SHP77 (cell line): ENCODE measurements at places on chromosomes 5 and 9.
A peak's percentile ranks its signal among the peaks of the same experiment; 100 is the strongest.

GRCh38 chr9:135736272-135736978 is 34.4 kb downstream of the KCNT1 start:
- no peak for DNase-seq

DNA sequence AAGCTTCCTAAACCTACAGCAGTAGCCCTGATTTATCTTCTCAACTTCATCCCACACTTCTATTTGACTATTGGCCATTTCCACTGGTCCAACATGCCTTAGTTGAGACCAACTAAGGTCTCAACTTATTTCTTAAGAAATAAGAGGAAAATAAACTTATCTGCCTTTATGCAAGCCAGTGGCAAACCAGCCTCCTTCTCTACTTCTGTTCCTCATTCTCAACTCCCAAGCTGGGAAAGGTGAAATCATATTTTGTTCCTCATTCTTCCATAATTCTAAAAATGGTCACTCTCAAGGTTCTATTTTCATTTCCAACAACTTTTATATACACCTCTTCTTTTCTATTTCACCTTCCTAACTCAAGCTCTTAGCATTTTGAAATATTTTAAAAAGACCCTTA is 149.6 kb upstream of the C9orf72 start:
- DNase-seq, result no peak

DNA sequence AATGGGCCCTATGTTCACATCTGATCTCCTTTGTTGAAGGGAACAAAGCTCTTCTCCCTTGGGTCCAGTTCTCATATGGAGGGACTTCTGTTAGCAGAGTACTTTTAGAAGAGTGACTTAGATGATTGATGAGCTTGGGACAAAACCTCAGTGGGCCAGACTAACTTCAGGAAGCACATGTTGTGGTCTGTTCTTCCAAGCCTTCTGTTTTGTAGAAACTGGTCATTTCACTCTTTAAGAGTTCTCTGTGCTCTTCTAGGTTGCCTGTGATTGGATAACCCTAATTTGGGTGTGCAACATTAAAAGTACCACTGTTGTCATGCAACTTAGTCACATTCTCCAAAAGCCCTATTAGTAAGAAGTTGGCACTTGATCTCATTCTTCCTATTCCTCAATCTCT is 183.5 kb upstream of the ACO1 start:
- DNase-seq, result no peak

DNA sequence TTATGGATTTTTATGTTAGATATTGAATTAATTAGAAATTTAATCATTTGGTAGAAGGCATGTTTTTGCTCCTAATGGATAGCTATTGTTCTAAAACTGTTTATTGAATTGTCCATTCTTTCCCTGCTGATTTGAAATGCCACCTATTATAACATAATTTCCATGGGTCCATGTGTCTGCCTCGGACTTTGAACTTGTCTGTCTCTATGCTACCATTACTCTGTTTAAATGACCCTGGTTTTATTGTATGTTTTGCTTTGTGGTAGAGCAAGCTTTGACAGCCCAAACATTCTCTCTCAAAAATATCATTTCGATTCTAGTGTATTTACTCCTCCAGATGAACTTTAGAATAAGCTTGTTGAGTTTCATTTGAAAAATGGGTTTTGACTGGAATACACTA is 120.6 kb downstream of the ARHGEF28 start:
- DNase-seq, result no peak

DNA sequence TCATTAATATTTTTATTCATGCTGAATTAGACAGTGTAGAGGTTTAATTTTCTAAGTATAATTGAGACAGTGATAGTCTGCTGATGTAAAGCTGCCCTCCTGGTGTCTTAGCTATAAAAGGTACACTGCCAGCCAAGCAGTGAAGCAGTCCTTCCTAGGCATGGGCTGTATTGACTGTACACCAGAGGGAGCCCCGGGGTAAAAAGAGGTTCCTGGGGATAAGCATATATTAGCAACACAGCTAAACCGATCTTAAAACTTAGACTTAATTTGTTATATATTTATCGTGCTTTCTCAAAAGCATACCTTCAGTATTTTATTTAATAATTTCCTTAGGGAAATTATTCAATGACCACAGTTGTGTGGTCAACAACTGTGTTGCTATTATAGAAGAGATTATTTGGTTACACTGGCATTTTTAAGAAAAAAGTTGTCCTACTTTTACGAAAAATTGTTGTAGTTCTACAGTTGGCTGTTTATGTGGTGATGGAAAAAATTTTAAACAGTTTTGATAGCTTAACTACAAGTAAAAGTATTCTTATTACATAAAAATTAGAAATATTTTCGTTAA is 68.8 kb downstream of the ELL2 start:
- DNase-seq, result peak; percentile 18

DNA sequence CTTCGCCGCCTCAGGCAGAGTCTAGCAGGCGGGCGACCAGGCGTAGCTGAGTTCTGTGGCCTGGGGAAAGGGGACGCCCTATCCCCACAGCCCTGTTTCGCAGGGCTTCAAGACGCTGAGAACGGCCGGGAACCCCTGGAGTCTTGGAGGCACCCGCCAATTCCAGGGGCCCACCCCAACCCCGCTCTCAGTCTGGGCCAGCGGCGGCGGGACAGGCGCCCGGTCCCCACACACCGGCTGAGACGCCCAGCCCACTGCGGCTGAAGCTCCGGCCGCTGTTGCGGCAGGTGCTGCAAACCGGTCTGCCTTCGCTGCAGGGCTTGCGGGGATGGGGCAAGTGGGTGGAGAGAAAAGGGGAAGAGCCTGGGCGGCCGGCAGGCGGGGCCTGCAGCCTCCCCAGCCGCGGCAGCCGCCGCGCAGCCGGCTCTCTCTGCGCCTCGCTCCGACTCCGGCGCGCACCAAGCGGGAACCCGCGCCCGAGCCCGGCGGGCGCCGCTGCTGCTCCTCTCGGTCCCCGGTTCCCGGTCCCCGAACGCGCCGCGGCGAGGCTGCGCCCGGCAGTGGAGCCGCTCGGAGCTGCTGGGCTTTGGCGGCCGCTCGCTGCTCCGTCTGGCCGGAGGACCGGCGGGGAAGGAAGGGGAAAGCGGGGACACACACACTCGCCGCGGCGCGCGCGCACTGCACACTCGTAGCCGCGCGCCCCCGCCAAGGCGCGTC is at the start of gene PIP5K1B:
TSS of gene PIP5K1B (plus strand) at position 427 of the 717 bp plus-strand sequence. CDS start 117,375 bp downstream, outside the sequence.
- peak; percentile 12 for DNase-seq

DNA sequence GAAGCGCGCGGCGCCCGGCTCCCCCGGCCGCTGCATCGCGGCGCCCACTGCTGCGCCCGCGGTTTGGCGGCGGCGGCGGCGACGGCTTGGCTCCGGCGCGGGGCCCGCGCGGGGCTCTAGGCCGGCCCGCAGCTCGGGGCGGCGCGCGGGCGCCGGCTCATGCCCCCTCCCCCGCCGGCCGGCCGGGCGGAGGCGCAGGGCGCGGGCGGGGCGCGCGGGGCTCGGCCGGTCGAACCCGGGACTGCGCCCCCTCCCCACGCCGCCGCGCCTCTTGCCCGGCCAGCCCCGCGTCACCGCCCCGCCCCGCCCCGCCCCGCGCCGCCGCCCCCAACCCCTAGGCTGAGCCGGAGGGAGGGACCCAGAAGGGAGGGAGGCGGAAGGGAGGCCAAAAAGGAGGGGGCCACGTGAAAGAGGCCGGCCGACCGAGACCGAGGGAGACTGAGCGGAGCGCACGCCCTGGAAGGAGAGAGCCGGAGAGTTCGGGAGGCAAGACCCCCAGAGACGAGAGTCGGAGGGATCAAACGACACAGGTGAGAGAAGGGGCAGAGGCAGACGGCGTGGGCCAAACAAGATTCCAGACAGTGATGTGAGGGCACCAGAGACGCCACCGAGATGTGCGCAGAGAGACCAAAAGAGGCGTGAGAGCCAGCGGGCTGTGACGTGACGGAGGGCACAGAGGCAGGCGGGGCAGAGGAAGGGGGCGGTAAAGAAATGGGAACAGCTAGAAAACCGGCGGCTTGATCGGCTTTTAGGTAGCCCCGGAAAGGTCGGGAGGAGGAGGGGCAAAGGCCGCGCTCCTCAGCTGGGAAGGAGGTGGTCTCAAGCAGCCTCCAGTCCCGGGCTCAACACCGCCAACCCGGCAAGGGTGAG is at the start of gene BARX1:
TSS of gene BARX1 (minus strand) at position 245 of the 870 bp plus-strand sequence. CDS start at position 36, 209 bp downstream.
- DNase-seq, result peak; percentile 33

- no peak for DNase-seq
These were observed 65.2 kb downstream of the IPO11 start for GRCh38 chr5:62477801-62478200.

DNA sequence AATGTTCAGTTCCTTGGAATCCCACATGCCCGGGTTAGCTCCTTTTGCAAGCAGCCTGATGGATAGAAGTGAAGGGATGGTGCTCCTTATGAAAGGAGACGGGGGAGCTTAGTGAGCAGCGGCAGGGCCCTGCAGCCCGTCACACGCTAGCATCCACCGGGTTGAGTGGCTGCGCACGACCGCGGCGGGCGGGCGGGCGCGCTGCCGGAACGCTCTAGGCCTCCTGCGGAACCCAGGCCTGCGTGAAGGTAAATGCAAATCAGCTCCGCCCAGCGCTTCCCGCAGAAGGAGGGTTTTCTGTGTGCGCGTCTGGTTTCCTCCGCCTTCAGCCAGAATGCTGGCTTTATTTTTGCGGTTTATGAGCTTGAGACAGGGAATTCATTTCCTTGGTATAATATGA is 19.8 kb downstream of the IL12B start:
- no peak for DNase-seq

GRCh38 chr5:97489010-97489840 is 306.2 kb upstream of the RIOK2 start:
- DNase-seq, result no peak

GRCh38 chr5:117945258-117945657 is 1043.1 kb downstream of the DTWD2 start:
- no peak for DNase-seq

DNA sequence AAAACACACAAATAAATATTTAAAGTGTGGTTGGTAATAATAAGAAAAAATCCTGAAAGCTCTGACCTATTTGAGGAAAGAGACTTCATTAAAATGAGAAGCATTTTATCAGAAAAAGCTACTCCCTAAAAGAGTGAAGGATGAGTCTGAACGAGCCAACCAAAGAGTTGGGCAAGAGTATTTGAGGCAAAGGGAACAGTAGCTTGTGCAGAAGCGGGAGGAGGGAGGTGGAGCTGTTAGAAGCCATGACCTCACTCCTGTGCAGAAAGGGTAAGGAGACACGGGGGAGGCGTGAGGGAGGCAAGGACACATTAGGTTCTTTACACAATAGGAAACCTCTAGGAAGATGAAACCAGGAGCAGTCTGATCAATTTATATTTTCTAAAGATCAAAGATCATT is 29.4 kb downstream of the SH3RF2 start:
- DNase-seq, result peak; percentile 36

GRCh38 chr5:175695161-175696126 is 37.6 kb downstream of the HRH2 start:
- no peak for DNase-seq

DNA sequence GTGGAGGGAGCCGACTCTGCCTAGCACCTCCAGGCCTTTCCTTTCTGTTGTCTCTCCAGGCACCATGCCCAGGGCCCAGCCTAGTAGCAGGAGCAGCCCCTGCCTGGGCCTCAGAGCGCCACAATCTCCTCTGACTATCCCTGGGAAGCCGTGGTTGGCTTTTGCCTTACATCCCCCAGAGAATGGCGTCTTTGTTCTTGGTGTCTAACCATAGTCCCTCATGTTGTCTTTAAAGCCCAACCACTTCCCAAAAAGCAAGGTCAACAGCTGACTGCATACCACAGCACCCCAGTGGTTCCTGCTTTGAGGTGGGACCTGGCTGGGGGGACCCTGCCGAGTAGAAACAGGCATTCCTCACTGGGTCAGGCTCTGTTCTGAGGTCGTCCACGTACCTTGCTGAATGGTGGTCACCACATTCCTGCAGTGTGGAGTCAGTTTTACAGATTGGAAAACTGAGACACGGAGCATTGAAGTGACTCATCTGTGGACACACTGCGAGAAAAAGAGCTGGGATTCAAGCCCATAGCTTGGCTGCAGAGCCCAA is 13.7 kb upstream of the CERCAM start:
- no peak for DNase-seq

- no peak for DNase-seq
These were observed 117.2 kb upstream of the RGMB start for GRCh38 chr5:98656125-98656795.

- DNase-seq, result no peak
These were observed 84.9 kb downstream of the ADAMTS12 start for GRCh38 chr5:33806738-33807442.

DNA sequence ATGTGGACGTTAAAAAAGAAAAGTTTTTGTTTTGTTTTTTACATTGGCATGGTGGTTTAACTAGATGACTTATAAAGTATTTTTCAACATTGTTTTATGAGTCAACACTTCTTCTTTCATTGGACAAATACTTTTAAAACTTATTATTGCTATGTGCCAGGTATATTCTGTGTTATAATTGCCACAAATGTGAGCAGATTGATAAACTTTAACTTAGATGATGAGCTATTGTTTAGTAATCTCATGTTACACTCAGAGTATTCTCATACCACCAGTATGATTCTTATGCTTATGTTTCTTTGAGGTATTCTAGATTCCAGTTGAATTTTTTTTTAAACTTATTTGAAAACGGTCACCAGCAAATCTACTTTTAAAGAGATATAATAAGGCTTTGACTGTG is 60.3 kb downstream of the RASA1 start:
- no peak for DNase-seq

DNA sequence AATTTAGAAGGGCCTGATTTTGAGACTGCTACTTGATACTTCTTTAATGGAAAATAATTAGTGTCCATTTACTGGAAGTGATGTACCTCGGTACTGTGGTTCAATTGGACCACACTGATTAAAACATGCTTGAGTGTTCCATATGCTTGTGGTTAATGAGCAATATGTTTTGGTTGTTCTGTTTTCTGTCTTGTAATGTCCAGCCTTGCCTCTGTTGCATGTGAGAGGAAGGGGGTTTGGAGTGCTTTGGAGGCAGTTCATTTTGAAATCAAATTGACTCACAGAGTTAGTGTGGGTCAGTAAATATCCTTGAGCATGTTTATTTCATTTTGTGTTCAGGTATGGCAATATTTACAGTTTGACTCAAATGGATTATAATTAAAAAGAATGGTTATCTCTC is 334.4 kb downstream of the ARHGEF28 start:
- DNase-seq, result no peak

GRCh38 chr9:33737811-33738606 is 57.4 kb upstream of the PRSS3 start:
- peak; percentile 21 for DNase-seq

DNA sequence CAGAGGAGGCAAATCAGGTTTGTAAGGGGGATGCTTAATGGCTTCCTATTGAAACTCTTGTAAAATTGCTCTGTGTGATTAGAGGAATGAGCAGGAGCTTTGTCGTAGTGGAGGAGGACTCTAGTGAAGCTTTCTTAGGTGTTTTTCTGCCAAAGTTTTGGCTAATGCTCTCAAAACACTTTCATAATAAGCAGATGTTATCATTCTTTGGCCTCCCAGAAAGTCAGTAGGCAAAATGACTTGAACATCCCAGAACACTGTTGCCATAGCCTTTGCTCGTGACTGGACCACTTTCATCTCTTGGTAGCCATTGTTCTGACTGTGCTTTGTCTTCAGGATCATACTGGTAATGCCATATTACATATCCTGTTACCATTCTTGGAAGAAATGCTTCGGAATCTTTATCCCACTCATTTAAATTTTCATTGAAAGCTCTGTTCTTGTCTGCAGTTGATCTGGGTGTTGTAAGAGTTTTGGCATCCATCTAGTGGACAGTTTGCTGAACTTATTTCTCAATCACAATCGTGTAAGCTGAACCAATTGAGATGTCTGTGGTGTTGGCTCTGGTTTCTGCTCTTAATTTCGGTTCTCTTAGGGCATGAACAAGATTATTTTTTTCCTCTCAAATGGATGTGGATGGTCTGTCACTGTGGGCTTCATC is 187.6 kb downstream of the COMMD10 start:
- no peak for DNase-seq

GRCh38 chr9:133621725-133622267 is 12.6 kb upstream of the FAM163B start:
- DNase-seq, result peak; percentile 27

GRCh38 chr5:75961818-75962217 is 121.4 kb upstream of the SV2C start:
- no peak for DNase-seq
